GM12892 (cell line): ENCODE measurements at places on chromosomes 5 and 9.

- DNase-seq, result no peak
Observed at GRCh38 chr5:175123542-175123941, 320.4 kb downstream of the DRD1 start.

- DNase-seq, result no peak
Observed at GRCh38 chr9:114687034-114687433, 5.0 kb upstream of the TEX48 start.

- no peak for DNase-seq
Observed at GRCh38 chr9:71604197-71605063, 163.9 kb downstream of the CEMIP2 start.

GRCh38 chr5:79077680-79078365, 8.3 kb downstream of the BHMT2 start:
- DNase-seq, result no peak

DNA sequence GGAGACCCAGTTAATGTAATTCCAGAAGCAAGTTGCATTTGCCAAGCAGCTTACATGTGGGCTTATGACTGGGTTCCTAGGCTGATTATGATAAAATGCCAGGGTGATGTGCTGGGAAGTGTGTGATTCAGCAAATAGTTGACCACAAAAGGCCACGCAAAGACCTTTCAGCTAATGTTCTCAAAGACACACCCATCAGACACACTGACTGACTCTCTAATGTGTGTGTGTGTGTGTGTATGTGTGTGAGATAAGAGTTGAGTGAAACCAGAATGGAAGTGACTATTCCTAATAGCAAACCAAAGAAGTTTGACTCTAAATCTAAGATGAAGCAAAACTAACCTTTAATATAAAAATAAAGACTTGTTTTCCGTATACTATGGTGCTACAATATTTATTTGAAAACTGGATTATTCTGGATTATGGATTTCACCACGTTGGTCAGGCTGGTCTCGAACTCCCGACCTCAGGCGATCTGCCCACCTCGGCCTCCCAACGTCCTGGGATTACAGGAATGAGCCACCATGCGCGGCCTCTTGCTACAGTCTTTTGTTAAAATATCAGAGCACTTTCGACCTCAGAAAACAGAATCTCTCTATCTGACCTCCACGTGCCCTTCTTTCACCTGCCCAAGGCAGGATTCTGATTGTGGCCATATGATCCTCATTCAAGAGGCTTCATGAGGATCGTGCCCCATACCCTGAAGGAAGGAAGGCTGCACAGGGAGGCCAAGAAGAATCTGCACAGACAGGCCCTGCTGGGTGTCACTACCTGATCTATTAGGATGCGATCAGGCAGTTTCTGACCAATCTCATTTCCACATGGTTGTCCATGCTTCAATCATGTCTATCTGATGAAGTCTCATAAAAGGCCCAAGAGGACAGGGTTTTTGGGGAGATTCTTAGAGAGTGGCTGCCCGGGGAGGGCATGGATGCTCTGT, 75.6 kb downstream of the USP20 start:
- DNase-seq, result no peak

DNA sequence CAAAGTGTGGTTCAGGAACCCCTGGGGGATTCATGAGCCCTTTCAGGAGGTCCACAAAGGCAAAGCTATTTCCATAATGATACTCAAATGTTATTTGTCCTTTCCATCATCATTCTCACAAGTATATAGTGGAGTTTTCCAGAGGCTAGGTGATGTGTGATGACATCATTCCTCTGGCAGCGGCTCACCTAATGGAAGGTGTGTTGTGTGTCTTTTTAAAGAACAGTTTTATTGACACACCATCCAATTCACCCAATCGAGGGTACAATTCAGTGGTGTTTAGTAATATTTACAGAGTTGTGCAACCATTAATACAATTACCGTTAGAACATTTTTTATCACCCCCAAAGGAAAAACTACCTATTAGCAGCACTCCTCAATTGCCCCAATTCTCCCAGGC, 9.7 kb downstream of the NANS start:
- DNase-seq, result no peak

GRCh38 chr5:115806986-115807653, 9.3 kb downstream of the CDO1 start:
- no peak for DNase-seq

GRCh38 chr5:126460459-126460858, 37.2 kb downstream of the GRAMD2B start:
- DNase-seq, result no peak

- no peak for DNase-seq
Observed at GRCh38 chr9:94918038-94918753, 191.7 kb downstream of the AOPEP start.

DNA sequence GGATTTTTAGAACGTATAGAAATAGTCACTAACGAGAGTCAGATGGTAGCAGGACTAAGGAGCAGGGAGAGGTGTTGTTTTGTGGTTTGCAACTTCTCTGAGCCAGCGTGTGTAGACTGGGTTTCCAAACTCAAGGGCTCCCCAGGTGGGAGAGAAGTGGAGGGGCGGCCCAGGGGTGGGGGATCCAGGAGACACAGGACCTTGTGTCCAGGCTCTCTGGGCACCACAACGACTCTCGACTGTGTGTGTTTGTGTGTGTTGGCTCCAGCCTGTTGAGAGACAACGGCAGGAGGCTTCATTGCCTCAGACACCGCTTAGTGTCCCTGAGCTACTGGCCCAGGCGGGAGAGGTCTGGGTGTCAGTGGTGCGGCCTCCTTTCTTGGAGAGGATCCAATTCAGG, 934 bp upstream of the FCN1 start:
- no peak for DNase-seq

- DNase-seq, result no peak
Observed at GRCh38 chr5:106415541-106415940, 1255.2 kb downstream of the EFNA5 start.

- DNase-seq, result no peak
Observed at GRCh38 chr5:2744485-2744884, 7.0 kb downstream of the IRX2 start.

DNA sequence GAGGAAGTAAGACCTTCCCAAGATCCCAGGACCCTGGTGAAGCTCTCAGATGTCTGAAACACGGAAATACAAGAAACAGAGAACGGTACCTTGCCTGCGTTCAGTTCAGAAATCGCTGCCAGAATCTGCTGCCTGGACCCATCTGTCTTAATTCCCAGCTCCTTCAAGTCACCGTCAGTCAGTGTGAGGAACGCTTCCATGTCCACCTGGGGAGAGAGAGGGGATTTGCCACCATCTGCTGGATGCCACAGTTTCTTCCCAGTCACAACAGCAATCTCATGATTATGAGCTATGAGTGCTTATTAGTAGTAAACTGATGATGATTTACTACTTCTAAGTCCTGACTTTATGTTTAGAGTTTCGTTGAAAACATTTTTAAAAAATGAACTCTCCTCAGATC, 36.7 kb upstream of the GABBR2 start:
- DNase-seq, result no peak

DNA sequence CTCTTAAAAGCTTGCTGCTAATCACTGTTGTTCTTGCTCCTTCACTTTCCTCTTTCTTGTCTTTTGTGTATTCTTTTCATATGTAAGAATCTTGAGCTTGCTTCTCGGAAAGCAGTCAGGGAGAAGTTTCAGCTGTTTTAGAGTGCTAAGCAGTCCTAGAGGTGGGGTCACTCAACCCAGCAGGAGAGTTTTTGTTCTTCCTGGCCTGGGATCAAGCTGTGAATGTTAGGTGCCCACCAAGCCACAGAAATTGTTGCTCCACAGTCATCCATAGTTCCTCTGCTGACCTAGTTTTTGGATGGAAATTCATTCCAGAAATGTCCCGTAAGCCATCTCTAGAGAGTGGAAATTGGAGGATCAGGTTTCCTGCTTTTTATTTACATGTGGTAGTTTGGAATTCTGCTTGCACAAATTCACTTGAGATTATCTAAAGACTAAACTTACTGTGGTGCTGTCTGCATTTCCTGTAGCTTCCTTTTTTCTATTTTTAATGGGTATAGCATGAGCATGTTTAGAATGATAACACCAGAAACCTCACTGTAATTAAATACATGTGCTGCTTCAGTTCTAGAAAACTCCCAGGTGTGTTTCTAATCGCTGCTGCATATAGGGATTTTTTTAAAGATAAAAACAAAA, 108.7 kb downstream of the MAST4 start:
- DNase-seq, result no peak
